GM18507 (cell line): ENCODE measurements at places on chromosomes 5 and 9.

DNA sequence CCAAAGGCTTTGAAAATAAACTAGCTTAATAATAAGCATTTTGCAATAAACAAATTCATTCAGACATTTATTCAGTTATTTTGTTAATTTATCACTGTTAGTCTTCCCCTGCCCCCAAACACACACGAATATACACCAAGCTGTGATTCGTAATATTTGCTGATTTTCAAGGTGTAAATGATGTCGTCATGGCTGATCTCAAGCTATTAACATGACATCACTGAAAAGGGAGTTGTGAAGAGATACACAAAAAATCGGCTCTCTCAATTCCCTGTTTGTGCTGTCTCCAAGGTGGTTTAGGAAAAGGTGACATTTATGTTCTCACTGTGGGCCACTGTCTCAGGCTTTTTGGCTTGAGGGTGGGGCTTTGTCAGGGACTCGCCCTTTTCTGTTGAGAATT lies 413.3 kb downstream of the CDH9 start:
- no peak for DNase-seq

- DNase-seq: no peak
Measured at GRCh38 chr5:88256872-88257271, 11.8 kb downstream of the TMEM161B start.

DNA sequence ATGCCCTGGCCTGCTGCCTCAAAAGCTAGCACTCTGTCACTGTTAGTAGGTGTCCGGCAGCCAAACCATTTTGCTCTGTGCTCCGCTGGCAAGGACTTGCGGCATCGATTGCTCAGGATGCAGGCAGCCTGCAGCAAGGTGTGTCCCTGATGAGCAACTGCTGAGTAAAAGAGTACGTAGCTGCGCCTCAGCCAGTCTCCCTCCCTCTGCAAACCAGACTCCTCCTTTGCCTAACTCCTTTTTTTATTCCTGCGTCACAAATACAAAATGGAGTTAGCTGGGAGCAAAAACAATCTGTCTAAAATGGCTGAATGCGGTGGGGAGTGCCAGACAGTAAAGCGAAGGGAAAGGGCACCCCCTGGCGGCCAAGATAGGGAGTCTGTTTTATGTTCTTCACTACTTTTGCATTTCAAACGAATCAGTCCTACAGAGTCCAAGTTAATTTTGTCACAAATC lies 61.1 kb downstream of the DIAPH1 start:
- DNase-seq: peak; percentile 53

DNA sequence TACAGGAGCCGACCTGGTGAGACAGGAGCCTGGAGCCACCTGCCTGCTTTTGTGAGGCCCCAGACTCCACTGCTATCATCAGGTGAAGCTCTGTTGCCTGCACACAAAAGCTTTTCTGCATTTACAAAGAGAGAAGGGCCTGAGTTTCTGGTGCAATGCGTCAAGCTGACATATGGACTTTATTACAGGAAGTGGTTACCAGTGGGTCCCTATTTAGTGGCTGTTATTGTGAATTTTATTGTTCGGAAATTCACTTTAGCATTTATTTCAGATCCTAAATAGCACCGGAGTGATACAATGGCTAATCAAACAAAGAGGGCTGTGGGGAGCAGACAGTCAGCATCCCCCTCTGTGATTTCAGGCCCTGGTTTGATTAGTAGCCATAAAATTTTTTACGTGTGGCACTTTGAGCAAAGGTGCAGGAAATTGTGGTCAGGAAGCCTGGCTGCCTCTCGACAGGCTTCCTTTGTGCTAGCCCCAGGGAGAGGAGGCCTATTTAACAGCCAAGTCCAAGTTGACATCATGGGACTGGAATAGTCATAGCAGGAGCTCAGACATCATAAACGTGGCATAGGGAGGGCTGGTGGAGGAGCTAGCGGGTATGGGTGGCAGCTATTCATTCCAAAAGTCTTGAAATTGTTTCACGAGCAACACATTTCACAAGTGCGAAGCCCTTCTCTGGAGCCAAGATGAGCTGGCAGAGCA lies 8.4 kb downstream of the TGFBI start:
- no peak for DNase-seq

DNA sequence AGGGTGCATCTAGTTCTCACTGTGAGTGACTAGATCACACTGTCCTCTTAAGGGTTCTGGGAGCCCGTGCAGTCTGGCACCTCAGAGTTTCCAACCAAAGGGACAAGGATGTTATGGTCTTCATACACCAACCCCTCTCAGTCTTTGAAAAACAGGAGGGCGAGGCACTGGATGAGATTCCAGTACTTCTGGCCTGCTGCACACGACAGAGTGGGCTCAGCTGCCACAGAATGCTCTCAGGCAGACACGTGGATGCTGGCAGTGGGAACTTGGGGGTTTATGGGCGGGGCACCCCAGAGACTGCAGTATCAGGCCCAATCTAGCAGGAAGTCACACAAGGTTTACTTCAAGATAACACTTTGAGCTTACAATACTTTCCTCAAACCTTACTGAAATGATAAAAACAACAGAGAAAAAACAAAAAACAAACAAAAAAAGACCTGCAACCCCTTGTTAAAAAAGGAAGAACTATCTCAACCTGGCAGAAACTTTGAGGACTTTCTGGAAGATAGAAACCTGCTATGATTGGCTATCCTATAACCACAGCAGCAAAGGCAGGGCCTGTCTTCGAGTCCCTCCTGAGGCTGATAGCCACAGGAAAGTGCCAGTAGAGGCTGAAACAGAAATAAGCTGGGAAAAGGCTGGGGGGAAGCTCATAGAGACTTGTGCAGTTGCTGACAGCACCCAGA lies 28.3 kb upstream of the TGFBR1 start:
- DNase-seq: no peak

- DNase-seq: no peak
Measured at GRCh38 chr9:112179816-112180215, 4.7 kb upstream of the SUSD1 start.

DNA sequence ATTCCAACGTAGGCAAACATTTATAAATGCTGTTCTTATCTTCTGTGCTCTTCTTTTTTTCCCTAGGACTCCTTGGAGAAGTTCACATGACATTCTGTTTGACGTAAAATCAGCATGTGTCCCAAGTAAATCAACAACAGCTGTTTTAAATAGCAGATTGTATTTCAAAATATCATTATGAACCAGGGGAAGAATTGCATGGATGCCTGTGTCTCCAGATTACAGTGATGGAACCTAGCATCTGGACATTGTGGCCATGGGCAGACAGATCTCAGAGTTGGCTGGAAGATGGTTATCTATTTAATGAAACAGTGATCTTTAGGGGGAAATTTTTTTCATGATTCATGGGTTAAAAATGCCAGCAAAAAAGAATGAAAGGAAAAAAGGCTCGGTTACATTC lies 222.0 kb downstream of the MAN2A1 start:
- DNase-seq: no peak

- no peak for DNase-seq
Measured at GRCh38 chr9:23307731-23308513, 518.1 kb downstream of the ELAVL2 start.

DNA sequence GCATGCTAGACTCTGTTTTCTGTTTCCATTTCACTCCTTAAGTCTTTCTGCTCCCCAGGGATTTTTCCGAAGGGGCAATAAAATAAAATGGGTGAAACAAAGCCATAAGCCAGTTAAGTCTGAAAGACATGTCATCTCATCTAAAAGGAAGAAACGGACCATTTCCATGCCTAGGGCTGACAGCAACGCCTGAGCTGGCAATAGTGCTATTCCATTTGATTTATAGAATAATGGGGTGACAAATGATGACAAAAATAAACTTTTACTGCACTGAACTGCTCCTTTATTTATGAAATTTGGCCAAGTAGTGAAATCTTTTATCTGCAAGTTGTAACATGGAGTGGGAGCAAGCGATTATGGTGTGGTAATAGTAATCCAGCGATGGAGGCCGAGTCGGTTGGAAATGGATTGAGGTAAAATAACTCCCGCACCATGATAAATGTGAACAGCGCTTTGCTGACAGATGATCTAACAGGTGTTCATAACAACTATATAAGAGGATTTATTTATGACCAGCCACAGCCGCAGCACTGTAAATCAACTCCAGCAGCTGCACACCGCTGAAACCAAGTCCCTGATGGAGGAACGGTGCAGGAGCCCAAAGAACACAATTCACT lies 219.8 kb upstream of the TBCA start:
- no peak for DNase-seq

- DNase-seq: no peak
Measured at GRCh38 chr5:179620293-179620692, 3.2 kb downstream of the HNRNPH1 start.

- peak; percentile 43 for DNase-seq
Measured at GRCh38 chr5:33969572-33970452, 14.7 kb downstream of the SLC45A2 start.

DNA sequence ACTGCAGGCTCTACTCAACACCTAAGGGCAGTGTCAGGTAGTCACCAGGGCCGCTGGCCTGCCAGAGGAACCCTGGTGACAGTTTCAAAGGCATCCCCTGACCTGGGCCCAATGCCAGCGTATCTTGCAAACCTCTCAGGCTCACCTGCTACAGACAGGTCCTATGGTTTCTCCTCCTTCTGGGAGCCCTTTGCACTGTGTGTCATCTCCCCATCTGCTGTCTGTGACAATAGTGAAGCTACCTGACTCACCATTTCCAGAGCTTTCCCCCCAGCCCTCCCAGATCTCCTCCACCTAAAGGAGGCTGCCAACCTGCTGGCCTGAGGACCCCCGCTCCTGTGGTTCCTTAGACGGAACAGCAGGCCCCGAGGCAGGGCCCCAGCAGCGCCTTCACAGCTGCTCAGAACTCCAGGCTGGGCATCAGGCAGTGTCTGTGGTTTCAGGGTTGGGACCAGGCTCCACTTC lies 203.1 kb downstream of the FSTL4 start:
- DNase-seq: no peak

- DNase-seq: no peak
Measured at GRCh38 chr9:108188976-108189375, 666.8 kb downstream of the ACTL7B start.

DNA sequence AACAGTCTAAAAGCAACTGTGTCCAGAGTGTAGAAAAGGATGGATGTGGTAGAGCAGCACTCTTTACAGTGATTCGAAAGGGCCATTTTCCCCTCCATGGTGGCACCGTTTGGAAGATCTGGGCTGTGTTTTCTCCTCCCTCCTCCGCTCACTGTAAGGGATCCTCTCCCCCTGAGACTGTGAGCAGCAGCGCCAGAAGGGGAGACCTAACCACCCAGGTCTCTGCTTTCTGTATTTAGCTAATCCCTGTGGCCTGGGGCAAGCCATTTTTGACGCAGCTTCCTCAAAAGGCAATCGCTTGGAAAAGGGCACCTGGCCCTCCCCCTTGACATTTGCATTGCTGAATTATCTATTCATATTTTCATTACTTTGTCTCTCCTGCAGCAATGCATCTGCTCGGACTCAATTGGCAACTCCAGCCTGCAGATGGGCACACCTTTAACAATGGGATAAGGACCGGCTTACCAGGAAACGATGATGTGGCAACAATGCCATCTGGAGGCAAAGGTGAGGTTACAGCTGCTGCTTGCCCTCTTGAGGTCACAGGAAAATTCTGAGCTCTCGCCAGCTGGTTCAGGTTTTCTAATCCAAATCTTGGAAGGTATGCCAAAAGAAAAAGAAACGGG lies 244.3 kb upstream of the WWC1 start:
- no peak for DNase-seq

DNA sequence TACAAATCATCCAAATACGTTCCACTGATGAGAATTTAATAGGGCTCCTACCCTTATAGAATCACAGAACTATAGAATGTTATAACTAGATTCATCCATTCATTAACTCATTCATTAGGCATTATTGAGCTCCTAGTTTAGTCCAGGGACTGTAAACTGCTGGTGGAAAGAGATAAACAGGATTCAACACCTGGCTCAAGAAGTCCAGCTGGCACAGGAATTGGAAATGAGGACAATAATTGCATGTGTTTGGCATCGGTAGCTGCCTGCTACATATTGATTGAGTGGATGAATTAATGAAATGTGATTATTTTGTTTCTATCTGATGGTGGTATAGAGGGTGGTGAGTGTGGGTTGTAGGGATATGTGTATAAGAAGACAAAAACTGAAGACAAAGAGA lies 100.8 kb upstream of the TLE1 start:
- no peak for DNase-seq

DNA sequence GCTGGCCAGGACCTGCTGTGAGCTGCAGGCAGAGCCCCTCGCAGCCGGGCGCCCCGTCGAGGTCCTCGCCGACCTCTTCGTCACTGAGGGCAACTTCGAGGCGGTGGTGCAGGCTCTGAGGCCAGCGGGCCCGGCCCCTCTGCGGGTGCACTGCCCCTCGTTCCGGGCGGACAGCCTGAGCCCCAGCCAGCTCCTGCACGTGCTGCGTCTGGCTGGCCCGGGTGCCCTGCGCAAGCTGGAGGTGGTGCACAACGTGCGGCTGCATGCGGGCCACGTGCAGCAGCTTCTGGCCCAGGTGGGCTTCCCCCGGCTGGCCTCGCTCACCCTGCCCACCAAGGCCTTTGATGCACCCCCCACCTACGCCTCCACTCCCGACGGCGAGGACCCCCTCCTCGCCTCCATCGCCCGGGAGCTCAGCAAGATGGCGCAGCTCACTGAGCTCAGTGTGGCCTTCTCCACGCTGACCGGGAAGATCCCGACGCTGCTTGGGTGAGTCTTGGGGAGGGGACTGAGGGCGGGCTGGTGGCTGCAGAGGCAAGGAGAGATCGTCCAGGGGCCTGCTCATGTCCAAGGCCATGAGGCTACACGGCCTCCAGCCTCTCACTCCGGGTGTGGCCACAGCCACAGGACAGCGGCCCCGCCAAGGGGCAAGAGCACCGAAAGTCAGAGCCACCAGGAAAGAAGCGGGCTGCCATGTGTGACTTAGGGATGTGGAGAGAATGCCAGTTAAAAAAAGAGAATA lies 825 bp downstream of the LRRC14B start:
- DNase-seq: no peak

DNA sequence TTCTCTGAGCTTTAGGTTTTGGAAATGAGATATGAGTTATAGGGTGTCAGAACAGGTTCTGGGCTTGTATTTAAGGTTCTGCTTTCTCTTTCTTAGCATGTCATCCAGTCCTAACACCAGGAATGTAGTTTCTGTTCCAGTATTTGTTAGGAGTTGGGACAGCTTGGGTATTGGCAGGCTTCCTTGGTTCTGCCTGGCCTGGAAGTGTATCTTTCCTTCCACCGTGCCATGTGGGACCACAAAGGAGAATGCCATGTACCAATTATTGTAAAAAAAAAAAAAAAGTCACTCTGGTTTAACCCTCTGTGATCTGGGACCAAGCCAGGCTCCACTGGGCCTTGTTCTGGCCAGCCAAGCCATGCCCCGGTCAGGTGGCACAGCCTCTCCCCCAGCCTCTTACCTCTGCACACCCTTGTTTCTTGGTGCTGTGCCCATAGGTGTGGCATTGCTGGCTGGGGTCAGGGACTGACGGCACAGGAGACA lies 47.8 kb downstream of the ARHGAP26 start:
- DNase-seq: no peak

DNA sequence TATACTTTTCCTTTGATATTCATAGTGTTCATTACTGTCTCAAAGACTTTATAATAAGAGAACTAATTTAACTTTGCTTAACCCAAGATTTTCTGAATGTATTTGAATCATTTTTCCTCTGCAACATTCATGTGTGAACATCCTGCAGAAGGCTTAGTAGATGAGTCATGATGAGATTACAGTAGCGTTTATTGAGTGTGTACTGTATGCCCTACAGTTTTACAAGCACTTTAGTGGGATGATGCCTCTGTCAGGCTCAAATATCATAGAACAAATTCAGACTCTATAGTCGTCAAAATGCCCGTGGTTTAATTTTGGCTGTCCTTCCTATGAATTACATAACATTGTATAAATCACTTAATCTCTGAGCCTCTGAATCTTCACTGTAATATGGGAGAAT lies 41.2 kb downstream of the FYB1 start:
- no peak for DNase-seq
